ENCODE measurements at places on chromosomes 11 and 22. TPM values are rescaled to one million over a fixed set of nuclear protein-coding genes. Genes with fewer than 3 reads are reported as not detected.

SIK3 gene
- total RNA-seq, result 38.1 TPM

HIC2 gene
- total RNA-seq, result 27.3 TPM

- no peak for DNase-seq
Observed at GRCh38 chr22:36864454-36865215, 3.8 kb downstream of the NCF4 start.

DNA sequence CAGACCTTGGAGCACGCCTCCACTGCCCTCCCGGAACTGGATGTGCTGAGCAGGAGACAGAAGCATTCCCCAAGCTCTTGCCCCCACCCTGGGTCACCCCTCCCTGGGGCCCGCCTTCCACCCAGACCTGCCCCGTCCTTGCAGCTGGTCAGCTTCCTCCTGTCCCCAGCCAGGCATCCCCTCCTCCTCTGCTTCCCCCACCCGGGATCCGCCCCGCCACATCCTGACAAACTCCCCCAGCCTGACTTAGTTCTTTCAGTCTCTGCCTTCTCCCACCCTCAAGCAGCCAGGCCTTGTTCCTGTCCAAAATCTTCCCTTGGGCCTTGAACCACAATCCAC is 1.1 kb upstream of the PLXNB2 start:
- no peak for DNase-seq

DNA sequence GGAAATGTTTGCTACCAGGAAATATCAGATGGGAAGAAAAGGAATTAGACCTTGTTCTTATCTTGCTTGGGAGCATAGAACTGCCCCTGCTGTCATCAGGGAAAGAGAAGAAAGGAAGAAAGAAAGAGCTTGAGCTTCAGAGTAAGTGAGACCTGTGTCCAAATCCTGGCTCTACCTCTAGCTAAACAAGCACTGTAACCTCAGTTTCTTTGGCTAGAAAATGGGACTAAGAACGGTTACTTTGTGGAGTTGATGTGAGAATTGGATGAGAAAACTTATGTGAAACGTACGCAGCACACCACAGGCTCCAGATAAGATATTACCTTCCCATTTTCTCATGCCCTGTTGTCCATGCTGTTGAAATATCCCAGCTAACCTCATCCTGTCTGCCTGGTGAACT is 57.1 kb upstream of the CREB3L1 start:
- DNase-seq, result no peak
